Kidney glomerular epithelial cell (primary cell): ENCODE measurements at places on chromosomes 4 and X.

DNA sequence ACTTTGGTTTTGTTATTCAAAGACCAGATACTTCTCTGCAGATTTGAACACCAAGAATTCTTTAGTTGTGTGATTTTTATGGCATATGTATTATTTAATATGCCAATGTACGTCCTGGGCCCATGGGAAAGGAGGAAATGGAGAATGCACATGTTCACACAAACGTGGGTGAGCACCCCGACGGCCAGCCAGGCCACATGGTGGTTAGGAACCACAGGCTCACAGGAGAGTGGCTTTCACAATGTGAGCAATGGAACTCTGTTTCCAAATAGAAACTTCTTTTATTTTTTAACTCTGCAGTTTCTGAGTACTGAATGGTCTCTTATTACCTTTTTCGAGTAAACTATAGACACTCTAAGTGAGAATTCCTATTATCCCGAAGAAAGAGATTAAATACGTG is 58.0 kb upstream of the UNC5C start:
- DNase-seq: no peak

DNA sequence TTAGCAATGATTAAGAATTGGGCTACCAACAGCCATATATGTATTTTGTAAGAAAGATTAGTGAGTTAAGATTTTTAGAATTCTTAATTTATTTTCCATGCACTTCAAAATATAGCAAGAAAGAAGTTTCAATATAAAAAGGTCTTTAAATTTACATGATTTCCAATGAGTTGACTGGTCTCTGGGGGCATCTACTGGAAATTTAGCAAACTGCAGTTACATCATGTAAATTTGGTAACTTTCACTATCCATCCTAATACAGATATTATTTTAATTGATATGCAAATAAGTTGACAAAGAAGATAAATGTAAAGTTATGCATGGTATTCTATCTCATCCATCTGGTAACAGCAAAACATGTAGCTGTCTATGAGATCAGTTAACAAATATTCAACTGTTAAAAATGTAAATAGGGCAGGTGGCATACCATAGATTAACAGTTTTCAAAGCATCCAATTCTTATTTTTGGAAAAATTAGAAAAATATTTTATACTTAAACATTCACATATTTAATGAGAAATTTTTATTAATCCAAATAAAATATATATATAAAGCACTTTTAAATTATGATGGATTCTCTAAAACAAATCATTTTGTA is 29.1 kb downstream of the TTC29 start:
- DNase-seq: peak; percentile 9

GRCh38 chrX:101682723-101683122 is 23.1 kb upstream of the ARMCX2 start:
- peak; percentile 49 for DNase-seq

DNA sequence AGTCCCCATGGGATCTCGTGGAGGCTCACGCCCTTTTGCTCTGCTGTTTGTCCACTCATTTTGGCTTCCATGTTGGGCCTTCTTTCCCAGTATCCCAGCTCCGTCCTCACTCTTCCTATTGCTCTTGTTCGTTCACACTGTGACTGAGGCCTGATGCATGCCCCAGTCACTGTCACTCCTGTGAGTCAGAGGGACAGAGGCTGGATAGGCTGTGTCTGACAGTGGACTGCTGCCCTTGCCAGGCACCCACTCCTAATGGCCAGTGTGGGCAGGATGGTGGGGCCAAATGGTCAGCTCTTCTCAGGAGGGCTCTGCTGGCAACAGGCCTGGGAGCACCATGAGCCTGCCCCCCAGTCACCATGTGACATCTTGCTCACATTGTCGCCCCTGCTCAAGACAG is 40.0 kb downstream of the HADH start:
- DNase-seq: no peak

DNA sequence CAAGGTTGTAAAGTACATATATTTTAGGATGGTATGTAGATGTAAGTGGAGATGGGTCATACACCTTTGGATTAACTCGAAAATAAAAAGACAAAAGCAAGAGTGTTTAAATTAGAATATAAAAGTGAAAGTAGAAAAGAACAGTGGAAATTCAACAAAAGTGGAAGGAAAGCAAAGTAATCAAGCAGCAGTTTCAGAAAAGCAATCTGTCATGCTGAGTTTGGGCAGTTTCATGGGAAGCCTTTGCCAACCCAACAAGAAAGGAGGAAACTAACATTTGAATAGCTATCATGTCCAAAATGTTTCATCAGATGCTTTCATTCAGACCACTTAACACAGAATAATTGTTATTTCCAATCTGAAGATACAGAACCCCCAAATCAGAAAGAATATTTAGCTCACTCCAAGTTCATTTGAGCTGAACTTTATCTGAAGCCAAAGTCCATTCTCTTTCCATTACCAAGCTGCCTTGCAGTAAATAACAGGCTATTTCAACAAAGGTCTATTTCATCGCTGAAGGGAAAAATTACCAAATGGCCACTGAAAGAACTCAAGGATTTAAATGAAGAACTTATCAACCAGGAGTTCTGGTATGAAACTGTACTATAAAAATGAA is 1.8 kb upstream of the EXOSC9 start:
- no peak for DNase-seq

DNA sequence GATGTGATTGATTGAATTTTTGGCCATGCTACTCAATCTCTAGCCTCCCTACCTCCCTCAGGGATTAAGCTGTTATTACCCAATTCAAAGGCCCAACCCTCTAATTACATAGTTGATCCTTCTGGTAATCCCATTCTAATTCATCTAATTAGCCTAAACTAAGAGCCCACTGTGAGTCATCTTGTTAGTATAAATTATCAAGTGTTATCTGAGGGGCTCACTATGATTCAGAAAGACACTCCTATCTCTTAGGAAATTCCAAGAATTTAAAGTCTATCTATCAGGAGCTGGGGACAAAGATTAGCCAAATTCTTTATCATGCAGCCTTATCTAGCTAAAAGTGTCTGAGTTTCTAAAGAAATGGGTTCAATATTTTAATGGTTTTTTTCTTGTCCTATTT is 32.9 kb upstream of the VEGFC start:
- no peak for DNase-seq
